Activated naive CD4-positive, alpha-beta T cell treated with anti-CD3 and anti-CD28 coated beads, Interleukin-2, amount 10 ng/mL, durations not matched to agents 7 days and 5 days (primary cell): ENCODE measurements at places on chromosomes 12 and 14.
A peak's percentile ranks its signal among the peaks of the same experiment; 100 is the strongest.

GRCh38 chr12:56816491-56816890 is 53.4 kb downstream of the HSD17B6 start:
- no peak for DNase-seq

DNA sequence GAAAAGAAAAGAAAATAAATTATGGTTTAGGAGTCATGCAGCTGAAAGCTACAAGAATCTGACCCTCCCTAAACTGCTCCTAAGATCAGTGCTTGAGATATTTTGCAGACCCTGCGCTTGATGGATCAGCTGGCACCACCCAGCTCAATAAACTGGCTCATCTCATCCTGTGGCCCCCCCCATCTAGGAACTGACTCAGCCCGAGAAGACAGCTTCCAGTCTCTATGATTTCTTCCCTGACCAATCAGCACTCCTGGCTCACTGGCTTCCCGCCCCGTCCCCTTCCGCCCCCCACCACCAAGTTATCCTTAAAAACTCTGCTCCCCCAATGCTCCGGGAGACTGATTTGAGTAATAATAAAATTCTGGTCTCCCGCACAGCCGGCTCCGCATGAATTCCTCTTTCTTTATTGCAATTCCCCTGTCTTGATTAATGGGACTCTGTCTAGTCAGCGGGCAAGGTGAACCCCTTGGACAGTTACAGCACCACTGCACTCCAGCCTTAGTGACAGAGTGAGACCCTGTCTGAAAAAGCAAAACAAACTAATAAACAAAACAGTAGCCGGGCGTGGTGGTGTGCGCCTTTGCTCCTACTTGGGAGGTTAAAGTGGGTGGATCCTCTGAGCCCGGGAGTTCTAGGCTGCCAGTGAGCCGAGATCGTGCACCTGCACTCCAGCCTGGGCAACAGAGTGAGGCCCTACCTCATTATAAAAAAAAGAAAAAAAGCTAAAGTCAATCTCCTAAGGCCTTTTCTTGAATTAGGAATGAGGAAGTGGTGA is 24.5 kb upstream of the SPTLC2 start:
- DNase-seq: no peak

DNA sequence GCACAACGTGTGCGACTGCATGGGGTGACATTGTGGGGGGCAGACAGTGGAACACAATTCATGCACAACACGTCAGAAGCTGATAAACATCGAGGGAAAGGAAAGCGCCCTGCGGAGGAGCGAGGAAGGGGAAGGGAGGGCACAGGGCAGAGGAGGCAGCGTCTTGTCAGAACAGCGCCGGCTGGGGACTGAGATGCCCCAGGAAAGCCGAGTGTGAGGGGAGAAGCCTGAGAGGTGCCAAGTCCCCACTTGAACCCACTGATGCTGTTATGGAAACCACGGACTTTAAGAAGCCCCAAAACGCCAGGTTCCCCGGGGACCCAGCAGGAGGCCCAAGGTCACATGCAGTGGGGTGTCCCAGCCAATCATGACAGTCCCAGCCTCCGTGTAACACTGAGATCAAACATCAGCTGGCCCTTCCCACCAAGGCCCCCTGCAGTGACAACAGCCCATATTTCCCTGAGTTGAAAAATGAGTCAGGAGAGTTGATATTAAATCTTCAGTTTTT is 70.0 kb downstream of the GALNT9 start:
- DNase-seq: no peak

DNA sequence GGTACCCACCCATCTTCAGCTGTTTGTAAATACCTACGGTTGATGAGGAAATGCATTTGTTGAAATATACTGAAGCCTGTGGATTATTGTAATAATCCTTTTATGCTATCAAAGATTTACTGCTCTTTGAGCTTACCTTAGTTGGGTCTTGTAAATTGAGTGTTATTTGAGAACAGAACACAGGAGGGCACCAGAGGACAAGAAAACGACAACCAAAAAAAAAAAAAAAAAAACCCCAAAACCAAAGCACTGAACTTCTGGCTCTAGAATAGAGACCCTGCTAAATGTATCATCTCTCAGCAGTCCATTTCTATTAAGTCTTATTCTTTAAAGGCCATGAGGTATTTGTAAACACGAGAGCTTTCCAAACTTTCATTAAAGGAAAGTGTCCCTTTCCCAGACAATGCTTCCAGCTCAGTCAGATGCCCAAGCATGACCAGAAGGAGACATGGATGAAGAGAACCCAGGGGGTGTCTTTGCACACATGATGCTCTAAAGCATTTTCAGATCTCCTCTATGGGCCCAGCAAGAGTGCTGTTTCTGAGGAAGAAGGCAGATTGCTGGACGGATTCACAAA is 763.9 kb downstream of the NRXN3 start:
- no peak for DNase-seq

- peak; percentile 88 for DNase-seq
Measured at GRCh38 chr14:80959496-80959895, 4.1 kb downstream of the TSHR start.
